Neural crest cell (in vitro differentiated cells): ENCODE measurements at places on chromosomes 6 and 20. TPM values are rescaled to one million over a fixed set of nuclear protein-coding genes. Genes with fewer than 3 reads are reported as not detected.

The STX11 gene
- not detected in 2 replicates for total RNA-seq

The RBBP8NL gene
- total RNA-seq = not detected in 2 replicates

The HTR1E gene
- total RNA-seq = not detected in 2 replicates

The FNDC11 gene
- 1.5 and 1.9 TPM in 2 replicates for total RNA-seq

DNA sequence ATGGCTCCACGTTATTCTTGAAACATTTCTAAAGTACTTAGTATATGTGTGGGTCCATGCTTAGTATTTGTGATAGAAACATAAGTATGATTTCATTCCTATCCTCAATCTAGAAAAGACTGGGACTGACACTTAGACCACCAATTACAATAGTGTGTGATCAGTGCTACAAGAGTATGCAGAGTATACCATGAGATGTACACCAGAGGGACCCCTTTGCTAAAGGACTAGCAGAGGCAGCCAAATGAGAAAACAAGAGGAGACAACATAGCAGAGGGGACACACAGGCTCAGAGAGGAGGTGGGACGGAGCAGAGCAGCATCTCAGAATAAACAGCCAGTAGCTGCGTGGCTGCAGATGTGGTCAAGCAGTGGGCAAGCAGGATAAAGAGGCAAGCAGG, 21.0 kb downstream of the RMND1 start:
- DNase-seq = no peak

- DNase-seq = no peak
These were observed 246.1 kb upstream of the AFDN start for GRCh38 chr6:167580619-167580911.

DNA sequence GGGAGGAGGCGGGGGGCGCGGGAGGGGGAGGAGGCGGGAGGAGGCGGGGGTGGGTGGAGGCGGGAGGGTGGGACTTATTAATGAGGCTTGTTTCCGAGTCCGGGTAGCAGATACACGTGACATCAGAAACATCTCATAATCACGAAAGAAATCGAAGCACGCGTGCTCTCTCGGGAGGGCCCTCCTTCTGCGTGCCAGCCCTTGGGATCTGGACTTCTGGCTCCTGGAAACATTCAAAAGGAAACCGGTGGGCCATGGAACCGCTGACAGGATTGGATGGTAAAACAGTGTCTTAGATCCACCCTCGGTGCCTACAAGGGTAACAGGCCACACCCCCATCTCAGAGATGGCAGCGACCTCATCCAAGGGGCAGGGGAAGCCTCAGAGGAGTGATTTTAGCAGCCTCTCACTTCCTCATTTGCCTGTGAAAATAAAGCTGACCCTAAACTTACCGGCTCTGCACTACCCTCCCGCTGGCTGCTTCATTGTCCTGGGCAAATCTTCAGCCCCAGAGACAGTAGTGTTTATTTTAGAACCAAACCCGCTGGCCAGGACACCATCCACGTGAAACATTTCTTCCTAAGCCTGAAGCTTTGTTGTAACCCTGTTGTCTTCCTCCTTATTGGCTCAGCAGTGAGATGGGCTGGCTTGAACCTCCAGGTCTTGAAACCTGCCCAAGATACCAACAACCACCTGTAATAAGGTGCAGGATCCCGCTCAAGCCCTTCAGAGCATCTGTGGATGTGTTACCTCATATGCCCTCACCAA, 97.5 kb downstream of the PSMG4 start:
- DNase-seq = peak; percentile 53
